ENCODE measurements at places on chromosomes 2 and 18. TPM values are rescaled to one million over a fixed set of nuclear protein-coding genes. Genes with fewer than 3 reads are reported as not detected.
A peak's percentile ranks its signal among the peaks of the same experiment; 100 is the strongest.

The CD8B2 gene
- 0.10 TPM for total RNA-seq

- no peak for DNase-seq
Measured at GRCh38 chr2:176106581-176107539, at the start of gene HOXD11. HOXD11 (plus strand) TSS chr2:176107280; CDS start chr2:176107356, 76 bp downstream.

- DNase-seq, result no peak
Measured at GRCh38 chr18:48352051-48352755, 57.0 kb downstream of the ZBTB7C start.

DNA sequence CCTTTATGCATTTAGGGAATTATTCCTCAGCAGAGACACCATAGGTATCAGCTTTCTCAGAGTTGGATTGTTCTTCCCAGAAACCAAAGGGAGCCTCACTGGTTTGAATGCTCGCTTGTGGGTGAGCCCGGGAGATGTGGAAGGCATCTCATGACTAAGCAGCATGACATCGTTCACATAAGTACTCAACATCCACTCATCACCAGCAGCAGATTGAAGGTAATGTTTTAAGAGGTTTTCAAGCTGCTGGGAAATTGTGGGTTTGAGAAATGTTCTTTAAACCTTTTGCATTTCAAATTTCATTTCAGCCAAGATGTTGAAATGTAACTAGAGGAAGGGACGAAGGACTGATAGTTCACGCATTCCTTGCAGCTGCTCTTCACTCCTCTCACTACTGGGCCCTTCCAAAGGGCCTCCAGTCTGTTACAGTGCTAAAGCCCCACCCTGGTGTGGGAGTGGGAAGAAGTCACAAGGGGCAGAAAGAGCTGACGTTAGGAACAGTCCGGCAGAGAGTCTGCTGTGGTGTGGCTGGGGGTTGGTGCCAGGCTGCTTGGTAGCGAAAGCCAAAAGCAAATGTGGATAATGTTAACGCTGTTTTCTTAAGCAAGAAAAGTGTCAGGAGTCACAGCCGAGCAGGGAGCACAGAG lies 324.5 kb upstream of the EPHA4 start:
- peak; percentile 28 for DNase-seq

The KATNAL2 gene
- 2.4 TPM for total RNA-seq

- no peak for DNase-seq
Measured at GRCh38 chr2:215434447-215435279, 1.2 kb downstream of the FN1 start.

- DNase-seq, result no peak
Measured at GRCh38 chr18:55346387-55346786, 241.6 kb downstream of the TCF4 start.
